Thoracic aorta (tissue), 2 donors: ENCODE measurements at places on chromosomes 2 and 18.

DNA sequence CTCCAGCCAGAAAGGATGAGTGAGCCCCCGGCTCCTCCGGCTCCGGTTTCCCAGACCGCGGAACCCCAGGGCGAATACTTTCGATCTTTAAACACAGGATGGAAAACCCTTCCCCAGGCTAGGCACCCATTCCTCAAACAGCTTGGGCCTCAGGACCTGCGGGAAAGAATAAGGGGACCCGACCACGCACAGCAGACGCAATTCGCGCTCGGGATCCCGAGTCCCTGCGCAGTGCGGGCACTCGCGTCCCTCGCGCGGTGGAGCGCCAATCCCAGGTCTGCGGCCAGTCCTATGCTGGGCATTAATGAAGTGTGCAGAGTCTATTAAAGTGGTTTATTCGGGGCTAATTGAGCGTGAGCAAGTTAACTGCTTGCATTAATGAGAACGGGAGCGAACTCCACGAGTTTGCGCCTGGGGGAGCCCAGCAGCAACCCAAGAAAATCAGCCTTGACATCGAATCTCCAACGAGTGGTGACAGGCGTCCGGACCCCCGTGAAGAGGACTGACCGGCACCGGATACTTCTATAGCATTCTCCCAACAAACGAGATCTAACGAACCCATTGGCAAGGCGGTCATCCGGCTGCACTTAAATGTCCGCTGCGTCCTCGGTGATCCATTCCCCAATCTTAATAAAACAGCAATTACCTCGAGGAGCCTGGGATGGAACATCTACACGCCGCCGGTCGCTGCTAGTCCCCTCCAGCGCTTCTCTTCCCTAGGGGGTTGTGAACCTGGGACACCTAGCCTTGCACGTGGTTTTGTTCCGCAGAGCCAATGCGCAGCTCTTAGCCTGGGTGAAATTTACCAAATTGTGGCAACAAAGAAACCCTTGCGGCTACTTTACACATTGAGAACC is 1.6 kb downstream of the OSR1 start:
- no peak for DNase-seq

DNA sequence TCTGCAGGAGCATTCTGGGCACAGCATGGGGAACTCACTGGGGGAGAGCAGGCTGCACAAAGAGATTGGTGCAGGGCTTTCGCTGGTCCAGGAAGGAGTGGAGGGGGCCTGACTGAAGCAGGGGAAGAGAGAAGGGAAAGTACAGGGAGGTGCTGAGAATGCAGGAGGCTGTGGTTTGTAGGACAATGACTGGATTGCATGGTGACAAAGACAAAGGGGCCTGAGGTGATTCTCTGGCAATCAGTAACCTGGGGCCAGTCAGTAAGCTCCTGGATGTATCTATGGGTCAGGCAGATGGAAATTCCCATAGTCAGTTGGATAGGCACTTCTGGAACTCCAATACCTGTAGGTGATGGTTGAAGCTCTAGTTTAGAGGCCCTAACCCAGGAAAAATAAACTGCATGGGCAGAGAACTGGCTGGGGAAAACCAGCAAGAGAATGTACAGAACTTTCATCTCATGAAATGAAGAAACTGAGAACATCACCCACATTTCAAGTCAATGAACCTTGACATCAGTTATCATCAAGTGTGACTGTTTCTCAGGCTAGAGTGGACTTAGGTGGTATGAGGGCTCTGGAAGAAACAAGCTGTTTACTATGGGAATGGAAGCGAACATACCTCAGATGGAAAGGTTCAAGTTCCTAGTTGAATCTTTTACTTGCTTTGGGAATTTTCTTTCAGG is 193.2 kb downstream of the TPGS2 start:
- no peak for DNase-seq

GRCh38 chr2:236600892-236601291 is 31.3 kb downstream of the ACKR3 start:
- DNase-seq, result no peak

DNA sequence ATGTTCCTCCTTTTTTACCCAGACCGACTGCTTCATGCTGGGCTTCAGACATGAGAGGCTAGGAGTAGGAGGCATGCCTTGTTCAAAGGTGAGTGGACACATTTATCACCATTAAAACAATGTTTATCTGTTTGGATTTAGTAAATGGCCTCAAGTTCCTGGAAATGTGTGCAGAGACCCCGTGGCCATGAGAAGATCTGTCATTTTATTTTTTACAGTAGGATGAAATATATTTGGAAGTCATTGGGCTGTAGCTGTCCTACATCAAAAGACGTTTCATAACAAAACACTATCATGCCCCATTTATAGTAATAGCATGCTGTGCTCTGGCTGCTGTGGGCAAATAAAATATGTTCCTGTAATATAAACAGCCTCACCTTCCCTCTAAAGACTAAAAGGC is 403.9 kb upstream of the TNP1 start:
- no peak for DNase-seq

- DNase-seq, result no peak
Measured at GRCh38 chr18:46319783-46320182, 215.6 kb downstream of the HAUS1 start.
